NCI-H446 (cell line): ENCODE measurements at places on chromosomes 16 and 17.

GRCh38 chr16:72807245-72807644 lies 240.7 kb downstream of the ZFHX3 start:
- no peak for DNase-seq

DNA sequence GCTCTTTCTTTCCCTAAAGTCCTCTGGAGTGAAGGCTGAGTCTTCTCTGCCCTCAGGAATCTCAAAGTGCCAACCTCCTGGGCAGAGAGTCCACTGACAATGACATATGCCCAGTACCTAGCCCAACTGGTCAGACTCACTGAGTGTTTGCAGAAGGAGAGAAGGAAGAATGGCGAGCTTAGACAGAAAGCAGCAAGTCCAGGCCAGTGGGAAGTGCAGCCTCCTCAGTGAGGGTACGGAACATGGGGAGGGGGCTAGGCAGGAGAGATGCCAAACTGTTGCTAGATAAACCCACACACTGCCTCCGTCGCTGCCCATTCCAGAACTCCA lies 678 bp downstream of the EXOC7 start:
- DNase-seq = no peak

DNA sequence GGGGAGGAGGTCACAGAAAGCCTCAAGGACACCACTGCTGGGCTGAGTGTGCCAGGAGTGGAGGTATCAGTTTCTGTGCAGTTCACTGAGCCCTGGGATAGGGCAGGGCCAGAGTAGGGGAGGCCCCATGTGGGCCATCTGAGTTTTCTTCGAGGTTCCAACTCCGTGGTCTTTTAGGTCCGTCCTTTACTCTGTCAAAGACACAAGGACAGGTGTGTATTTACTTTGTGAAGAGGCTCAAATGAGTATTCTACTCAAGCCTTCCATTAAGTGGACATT lies 59.5 kb downstream of the USP22 start:
- DNase-seq = no peak

DNA sequence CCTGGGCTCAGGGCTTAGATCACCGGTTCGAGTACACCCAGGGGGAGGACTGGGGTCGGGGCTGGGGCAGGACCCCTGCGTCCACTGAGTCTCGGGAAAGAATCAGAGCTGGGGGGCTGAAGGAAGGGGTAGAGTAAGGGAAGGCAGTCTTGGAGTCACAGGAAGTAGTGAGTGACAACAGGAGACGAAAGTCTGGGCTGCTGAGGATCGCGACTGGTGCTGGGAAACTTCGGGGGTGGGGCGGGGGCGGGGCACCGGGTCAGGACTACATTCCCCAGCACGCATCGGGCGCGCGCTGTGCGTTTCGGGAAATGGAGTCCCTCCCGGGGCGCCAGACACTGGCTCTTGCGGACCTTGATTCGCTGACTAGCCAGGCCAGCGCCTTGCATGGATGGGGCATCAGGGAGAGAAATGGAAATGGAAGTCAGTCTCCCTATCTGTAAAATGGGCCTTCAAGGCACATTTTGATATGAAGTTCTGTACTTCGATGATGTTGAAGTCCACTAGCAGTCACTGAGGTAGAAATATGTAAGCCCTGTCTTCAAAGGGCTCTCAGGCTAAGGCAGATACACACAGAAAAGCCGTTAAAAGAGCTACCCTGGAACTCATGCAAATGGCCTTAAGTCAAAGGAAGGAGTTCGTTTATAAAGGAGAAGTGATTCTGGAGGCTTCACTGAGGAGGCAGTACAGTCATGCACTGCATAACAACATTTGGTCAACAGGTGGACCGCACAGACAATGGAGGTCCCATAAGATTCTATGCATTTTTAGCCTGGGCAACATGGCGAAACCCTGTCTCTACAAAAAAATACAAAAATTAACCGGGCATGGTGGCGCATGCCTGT lies 697 bp downstream of the CTF1 start:
- DNase-seq = no peak

GRCh38 chr17:45645330-45645729 lies 138.8 kb upstream of the CRHR1 start:
- DNase-seq = no peak

DNA sequence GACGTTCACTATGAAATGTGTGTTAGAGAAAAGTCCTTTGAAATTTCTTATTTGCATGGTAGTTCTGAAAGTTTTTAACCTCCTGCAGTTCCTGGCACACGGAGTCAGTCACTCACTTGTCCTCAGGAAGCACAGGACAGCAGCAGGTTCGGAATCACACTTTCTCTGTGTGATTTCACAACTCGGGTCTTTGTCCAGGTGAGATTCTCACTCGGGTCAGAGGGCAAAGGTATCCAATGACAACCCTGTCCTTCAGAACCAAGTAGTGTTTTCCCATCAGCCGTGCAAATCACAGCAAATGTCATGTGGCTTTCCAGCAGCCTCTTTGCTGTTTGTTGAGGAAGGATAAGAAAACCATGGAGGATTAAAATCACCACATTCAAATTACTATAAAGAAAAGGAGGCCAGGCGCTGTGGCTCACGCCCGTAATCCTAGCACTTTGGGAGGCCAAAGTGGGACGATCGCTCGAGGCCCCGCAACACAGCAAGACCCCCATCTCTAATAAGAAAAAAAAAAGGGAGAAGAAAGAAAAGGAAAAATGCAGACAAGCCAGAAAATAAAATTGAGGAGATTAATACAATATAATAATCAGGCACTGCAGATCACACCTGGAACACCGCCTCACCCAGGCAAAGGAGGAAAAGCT lies 22.0 kb downstream of the ADCY9 start:
- no peak for DNase-seq

DNA sequence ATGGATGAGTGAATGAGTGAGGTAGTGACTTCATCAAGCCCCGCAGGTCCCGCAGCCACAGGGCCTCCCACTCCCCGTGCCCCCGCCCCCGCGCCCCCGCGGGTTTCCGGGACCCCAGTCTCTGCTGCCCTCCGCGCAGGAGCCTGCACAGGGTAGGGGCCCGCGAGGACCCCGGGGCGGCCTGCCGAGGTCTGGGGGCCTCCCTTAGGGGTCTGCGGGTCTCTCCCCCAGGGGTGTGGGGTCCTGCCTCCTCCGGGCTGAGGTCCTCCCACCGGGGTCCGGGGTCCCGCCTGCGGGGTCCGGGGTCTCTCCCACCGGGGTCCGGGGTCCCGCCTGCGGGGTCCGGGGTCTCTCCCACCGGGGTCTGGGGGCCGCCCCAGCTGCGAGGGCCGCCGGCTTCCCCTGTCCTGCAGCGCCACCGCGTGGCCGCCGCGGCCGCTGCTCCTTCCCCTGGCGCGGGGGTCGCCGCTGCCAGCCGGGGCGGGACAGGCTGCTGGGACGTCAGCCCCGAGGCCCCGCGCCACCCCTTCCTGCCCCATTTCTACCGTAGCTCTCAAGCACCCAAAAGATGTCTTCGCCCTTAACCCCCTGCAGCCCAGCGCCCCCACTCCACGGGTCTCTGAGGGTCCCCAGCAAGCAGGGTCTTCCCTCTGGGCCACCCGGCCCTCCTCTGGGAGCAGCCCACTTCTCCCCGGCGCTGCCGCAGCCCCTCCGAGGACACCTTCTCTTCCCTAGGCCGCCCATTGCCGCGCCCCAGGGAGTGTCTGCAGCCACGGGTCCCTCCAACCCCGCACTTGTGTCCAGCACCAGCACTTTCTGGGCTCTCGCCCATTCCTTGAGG lies 10.4 kb upstream of the CHMP6 start:
- DNase-seq = peak; percentile 54

DNA sequence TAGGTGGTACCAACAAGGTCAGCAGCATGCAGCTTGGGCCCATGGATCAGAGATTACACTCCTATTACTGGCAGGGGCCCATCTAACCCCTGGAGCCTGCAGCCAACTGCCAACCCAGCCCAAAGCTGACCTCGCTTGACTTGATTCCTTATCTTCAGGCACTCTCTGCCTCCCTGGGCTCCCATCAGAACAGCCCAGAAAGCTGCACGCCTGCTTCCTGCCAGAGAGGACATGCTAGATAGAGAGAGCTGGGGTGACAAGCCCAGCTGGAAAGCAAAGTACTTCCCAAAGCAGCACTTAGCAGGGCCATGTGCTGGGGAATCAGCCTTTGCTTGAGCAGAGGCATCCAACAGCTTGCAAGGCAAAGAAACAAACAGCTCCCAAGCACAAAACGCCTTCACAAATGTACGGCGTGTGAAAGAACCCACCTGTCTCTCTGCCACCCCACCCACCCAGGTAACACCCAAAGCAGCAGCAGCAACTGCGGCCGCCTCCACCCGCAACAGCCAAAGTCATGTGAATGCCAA lies 74.2 kb upstream of the NLK start:
- DNase-seq = no peak

GRCh38 chr17:46964315-46965265 lies 14.5 kb downstream of the RPRML start:
- DNase-seq = no peak

- no peak for DNase-seq
Measured at GRCh38 chr16:75702242-75702641, 981 bp upstream of the DUXB start.

DNA sequence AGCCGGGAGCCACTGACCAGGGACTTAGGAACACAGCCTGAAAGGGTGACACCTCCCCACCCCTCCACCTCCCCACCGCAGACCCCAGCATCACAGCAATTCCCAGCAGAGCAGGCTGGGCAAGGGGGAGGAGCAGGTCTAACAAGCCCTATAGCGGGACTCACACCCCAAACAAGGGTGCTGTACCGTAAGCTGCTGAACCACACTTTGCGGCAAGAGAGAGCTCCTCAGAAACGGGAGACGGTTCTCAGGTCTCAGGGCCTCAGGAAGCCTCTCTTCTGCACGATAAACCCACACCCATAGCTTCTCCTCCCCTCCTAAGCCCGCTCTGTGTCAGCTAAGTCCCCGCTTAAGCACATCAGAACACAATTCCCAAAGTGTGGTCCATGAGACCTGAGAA lies 11.7 kb upstream of the COTL1 start:
- no peak for DNase-seq

DNA sequence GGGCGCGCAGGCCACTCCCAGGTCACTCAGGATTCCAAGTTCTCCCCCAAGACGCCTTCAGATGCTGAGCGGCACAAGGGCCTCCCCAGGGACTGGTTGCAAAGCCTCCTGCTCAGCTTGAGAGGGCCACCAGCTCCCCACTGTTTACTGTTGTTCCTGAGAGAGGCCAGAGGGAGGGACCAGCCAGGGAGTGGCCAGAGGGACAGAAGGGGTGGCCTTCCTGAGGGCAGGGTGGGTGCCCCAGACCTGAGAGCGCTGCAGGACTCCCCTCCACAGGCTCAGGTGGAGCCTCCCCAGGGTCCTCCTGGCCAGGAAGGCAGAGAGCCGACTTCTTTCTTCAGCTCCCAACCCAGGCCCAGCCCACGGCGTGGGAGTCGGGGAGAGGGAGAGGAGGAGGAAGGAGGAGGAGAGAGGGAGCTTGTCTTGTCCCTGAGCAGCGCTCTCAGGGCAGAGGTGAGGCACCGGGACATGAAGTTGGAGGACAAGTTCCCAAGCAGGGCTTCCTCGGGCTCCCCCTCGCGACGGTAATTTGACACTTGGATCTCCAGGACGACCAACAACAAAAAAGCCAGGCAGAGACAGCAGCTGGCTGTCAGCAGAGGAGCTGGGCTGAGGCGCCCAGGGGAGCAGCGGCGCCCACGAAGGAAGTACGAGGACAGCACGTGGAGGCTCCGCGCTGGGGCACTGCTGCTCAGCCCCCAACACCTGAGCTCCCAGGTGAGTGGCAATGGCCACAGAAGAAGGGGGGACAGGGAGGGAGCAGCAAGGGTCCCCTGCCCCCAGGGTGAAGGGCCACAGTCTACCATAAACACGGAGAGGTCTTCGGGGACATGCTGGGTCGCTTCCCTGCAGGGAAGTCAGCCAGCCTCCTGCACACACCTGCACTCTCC lies 497 bp downstream of the SMIM5 start:
- DNase-seq = peak; percentile 84

- no peak for DNase-seq
Measured at GRCh38 chr17:39867084-39867879, 720 bp upstream of the ZPBP2 start.

DNA sequence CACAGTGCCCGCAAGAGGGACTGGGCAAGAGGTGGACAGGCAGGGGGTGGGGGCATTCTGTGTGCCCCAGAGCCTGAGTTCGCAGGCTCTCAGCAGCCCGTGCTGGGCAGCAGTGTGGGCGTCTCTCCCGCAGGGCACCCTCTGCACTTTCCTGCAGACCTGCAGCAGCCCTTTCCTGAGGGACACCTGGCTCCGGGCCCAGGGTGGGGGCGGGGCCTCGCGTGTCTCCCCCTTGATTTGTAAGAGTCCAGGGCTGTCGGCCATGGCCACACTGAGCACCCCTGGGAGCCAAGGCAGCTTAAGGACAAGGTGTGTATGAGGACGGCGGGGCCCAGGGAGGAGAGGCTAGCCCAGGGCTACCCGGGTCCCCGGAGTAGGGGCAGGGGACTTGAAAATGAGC lies 33.4 kb upstream of the SLC38A10 start:
- DNase-seq = no peak

DNA sequence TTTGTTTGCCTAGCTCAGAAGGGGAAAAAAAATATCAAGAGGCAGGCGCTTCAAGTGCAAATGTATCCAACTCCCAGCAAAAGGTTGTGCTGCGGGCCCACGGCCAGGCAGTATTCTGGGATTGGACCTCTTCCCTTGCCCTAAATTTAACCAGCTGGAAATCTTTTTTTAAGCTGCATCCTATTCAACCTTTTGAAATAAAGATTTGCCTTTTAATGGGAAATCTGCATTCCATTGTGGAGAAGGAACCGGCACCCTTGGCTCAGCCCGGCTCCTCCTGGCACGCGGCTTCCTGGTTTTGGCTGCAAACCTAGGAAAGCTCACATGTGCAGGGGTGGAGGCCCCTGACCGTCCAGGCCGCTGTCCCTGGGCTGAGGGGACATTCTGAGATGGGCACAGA lies 38.8 kb upstream of the ENPP7 start:
- peak; percentile 95 for DNase-seq

DNA sequence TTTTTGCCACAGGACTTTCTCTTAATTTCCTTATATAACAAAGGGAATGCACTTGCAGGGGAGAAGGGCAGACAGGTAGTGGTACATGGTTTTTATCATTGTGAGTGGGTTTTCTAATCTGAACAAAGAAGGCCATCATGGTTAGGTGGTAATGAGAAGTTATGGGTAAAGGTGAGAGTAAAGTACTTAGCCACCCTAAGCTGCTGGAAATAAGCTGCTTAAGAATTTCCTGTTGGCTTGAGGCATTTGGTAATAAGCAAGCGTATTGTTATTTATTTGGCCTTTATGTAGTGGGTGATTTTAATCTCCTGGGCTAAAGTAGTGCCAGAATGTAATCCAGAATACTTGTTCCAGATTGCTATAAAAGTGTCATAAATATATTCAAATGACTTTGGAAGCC lies 27.1 kb downstream of the TAC4 start:
- DNase-seq = no peak
